ENCODE measurements at places on chromosomes 13 and 19.
A peak's percentile ranks its signal among the peaks of the same experiment; 100 is the strongest.

DNA sequence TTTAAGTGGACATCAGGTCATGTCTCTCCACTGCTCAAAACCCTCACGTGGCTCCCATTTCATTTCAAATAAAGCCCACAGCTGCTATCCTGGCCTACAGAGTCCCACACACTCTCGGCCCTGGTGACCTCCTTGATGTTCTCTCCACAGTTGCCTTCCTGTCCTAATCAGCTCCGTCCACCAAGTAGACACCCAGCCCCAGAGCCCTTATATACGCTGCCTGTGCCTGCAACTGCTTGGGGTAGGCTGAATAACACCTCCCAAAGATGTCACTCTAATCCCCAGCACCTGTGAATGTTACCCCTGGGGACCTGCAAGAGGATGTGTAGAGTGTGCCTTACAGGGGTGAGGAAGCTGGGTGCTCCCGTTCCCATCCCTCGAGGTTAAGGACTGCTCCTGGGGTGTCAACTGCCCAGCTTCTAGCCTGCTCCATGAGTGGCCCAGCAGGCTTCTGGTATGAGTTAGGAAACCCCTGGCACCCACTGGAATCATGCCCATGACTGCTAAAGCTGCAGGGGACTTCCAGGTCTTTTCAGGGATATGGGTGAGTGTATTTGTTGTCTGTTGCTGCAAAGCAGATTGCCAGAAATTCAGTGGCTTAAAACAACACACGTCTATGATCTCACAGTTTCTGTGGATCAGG, 6.0 kb downstream of the FAM187B start:
- no peak for DNase-seq

- no peak for DNase-seq
These were observed 131.2 kb downstream of the CRYL1 start for GRCh38 chr13:20394506-20394905.

GRCh38 chr13:114320065-114320464, 5.8 kb downstream of the CHAMP1 start:
- DNase-seq, result no peak

- DNase-seq, result no peak
These were observed 245.3 kb downstream of the PCCA start for GRCh38 chr13:100334214-100334613.

- DNase-seq, result peak; percentile 79
These were observed 1.4 kb upstream of the ZNF414 start for GRCh38 chr19:8515317-8515716.

- DNase-seq, result peak; percentile 91
These were observed 22.3 kb downstream of the IER2 start for GRCh38 chr19:13172346-13173138.

DNA sequence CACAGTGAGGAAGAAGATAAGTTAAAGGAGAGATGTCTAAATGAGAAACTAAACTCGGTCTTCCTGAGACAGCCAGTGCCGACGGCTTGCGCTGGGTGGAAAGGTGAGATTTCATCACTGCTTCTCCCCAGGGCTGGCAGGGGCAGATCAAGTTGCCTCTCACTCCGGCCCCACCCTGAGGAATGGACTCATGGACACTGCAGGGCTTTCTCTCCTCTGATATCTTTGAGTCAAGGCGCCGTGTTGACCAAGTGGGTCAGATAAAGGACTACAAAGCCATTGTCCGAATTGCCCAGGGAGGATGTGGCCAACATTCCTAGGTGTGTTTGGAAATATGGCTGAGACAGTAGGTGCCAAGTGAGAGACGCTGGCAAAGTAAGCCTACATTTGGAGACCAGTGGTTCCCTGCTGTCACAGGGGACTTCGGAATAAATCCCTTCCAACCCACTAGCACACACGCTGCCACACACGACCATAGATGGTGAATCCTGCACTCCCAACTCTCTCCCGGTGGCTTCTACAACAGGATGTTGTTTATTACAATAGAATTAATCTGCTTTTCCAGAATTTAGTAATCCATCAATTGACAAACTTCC, 156.5 kb upstream of the TSC22D1 start:
- DNase-seq, result no peak

DNA sequence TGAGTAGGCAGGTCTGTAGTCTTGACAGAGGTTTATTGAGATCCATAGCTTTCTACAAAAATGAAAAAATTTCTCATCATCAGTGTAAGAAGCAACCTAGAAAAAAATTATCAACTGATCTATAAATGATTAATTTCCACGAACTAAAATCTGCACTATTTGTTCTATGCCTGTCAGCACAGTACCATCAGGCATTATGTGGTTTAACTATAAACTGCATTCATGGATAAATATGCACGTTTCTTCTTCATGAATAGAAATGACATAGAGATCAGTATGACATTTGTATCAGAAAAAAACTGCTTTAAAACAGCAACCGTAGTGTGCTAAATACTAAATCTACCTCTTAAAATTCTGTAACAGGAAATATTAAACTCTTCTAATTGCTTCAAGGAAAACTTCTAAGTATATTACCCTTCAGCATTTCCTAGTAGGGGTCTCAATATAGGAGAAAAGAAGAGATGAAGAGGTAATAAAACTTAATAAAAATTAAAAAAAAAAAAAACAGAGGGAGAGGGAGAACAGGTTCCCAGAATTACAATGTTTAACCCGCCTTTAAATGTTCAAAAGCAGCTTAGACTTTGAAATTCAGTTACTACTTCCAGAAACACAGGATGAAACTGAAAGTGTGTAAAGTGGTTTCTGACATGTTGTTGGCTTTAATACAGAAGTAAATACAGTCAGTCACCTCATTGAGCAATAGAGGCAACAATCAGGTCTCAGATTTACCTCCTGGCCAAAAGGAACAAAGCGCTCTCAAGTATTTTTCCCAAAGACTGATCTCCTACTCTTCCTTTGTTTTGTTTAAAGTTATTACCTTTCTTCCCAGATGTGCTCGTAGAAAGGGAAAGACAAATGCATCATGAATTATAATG, 144.4 kb downstream of the DIAPH3 start:
- DNase-seq, result no peak

GRCh38 chr19:58091251-58091995, 6.6 kb downstream of the ZSCAN18 start:
- no peak for DNase-seq

- no peak for DNase-seq
These were observed 135.6 kb downstream of the SLC7A1 start for GRCh38 chr13:29459813-29460355.

Data from CD4-positive, alpha-beta T cell treated with Interleukin-6 for 4 hours (primary cell).